ENCODE measurements at places on chromosomes 2 and 18.

- DNase-seq: no peak
These were observed 108.4 kb downstream of the MEP1B start for GRCh38 chr18:32298171-32298667.

GRCh38 chr2:145984580-145984979 lies 1464.7 kb upstream of the ZEB2 start:
- no peak for DNase-seq

- no peak for DNase-seq
These were observed 42.9 kb downstream of the CABYR start for GRCh38 chr18:24181806-24182205.

DNA sequence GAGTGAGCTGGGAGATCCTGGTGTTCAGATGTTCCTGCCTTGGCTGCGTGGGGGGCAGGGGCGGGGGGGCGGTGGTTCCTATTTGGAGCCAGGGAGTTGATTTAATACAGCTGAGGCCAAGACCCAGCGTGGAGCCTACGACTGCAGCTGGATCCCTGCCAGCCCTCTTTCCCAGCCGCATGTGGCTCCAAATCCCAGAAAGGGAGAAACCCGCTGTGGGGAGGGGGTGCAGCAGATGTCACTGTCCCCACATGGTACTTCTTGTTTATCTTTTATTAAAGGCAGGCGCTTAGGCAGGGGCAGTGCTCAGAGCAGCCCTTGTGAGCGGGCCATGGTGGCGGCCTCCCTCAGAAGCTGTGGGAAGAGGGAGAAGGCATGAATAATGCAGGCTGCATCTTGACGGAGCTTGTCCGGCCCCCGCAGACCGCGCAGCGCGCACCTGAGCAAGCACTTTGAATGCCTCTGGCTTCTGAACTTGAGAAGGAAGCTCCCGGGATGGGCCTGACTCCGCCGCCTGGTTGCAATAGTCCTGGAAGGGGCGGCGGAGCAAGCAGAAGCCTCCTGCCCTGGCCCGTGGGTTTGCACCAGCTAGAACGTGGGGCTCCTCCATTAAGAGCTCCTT lies 112.1 kb downstream of the GLI2 start:
- no peak for DNase-seq

GRCh38 chr2:237270520-237270919 lies 143.4 kb downstream of the COL6A3 start:
- no peak for DNase-seq

DNA sequence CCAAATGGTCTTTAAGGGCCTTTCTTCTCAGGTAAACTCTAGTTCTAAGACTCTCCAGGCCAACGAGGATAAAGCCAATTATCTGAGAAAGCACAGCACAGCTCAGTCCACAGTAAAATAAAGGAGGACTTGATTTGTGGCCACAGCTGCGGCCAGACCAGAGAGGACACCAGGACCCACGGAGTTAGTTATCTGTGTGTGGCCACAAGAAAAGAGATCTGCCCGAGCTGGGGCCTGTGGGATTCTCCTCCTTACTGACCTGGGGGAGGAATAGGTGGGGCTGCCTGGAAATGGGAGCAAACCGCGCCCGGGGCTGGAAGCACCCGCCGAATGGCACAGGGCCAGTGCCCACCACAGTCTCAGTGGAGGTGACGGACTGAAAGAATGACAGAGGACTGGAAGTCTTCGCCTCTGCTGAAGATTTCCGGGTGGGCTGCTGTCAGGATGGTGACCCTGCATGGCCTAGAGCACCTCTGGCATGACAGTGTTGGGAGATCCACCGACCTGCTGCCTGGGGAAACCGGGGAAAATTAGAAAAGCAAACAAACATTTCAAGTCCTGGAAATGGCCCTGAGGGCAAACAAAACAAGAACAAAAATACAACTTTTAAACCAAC lies 13.3 kb downstream of the PROC start:
- DNase-seq: no peak

DNA sequence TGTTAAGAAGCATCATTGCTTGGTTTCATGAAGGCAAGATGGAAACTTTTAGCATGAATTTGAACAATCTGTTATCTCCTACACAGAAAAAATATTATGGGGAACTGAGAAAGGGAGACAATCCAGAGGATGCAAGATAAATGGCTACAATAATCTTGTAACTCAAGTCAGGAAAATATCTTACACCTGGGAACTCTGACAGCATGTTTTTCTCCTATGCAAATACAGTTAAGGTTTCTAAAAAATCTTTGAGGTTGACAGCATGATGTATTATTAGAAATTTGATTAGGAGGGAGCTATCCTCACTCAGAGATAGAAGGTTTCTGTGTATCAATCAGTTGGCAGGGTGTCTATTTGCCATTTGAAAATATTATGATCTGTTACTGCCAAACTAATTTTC lies 75.6 kb downstream of the GPD2 start:
- DNase-seq: no peak

DNA sequence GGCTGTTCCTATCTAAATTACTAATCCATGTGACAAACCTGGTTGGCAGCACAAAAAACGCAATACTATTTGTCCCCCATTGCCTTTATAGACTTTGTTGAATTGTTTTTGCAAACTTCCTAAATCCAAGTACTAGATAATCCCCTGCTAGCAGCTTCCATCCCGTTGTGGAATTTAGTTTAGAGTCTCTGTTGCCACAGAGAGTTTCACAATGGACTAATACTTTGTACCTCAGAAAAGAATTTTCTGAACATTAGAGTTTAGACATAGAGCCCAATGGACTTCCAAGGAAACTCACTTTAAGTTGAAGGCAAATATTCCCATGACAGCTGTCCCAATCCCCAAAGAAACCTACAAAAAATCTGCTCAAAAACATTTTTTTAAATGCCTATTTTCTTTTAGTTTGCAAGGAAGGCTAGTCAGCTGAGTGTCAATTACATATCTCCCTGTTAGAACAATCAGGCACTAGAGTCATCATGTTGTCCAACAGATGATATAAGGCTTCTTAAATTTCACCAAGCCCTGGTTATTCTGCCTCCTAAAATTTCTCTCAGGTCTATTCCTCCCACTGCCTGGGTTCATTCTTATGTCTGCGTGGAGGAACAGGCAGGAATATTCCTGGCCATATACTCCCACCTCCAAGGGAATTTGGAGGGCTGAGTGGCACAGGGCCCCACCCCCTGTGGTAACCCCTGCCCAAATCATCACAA lies 27.2 kb downstream of the RNF152 start:
- DNase-seq: no peak

DNA sequence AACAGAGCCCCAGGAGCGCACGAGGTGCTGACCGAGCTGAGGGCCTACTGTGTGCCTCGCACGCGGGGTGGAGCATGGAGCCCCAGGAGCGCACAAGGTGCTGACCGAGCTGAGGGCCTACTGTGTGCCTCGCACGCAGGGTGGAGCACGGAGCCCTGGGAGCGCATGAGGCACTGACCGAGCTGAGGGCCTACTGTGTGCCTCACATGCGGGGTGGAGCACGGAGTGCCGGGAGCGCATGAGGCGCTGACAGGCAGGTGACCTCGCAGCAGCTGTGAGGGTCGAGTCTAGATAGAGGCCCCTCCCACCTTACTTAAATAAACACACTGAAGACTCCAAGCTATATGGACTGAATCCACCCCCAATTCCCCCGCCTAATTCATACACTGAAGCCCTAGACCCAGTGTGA lies 60.3 kb downstream of the EIPR1 start:
- no peak for DNase-seq

DNA sequence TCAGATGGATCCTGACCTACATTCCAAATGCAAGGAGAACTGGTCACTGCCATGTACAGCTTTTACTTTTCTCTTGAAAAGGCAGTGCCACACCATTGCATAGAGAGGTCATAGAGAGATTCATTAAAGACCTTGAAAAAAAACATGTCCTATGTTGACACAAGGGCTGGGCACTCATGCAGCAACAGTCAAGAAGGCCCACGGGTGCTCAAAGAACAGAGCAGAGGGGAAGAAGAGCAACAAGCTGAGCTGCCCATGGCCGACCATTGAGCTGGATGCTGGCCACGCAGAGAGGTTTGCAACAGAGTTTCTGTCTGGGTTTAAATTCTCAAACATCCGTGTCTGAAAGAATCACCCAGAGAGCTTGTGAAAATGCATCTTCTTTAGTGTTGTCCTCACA lies 99.1 kb downstream of the ADD2 start:
- no peak for DNase-seq

DNA sequence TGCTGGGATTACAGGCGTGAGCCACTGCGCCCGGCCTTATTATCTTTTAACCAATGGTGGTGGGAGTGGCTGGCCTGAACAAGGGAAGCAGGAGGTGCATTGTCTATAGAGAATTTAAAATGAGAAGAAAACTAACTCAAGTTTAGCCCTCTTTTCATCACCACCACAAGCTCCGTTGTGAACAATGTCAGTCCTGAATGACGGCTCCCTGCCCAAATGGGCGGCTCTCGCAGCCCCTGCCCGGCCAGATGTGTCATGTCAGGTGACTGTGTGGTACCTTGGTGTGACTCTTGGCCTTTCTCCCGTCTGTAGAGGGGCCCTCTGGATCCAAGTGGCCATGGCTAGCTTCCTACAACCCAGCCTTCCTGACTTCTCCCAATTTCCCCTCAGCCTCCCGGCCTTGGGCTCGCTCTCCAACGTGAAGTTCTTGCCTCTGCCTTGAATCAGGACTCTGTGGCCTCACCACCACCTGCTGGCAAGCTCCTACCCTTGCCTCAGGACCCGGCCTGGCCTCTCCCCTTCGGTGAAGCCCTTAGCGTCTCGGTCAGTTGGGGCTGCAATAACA lies 67.6 kb downstream of the LONRF2 start:
- no peak for DNase-seq
